ENCODE measurements at places on chromosomes 7 and 10. TPM values are rescaled to one million over a fixed set of nuclear protein-coding genes. Genes with fewer than 3 reads are reported as not detected.

The AEBP1 gene
- total RNA-seq: 165 TPM

The PLXDC2 gene
- 18.2 TPM for total RNA-seq

The TCAF2 gene
- total RNA-seq: 2.9 TPM

DNA sequence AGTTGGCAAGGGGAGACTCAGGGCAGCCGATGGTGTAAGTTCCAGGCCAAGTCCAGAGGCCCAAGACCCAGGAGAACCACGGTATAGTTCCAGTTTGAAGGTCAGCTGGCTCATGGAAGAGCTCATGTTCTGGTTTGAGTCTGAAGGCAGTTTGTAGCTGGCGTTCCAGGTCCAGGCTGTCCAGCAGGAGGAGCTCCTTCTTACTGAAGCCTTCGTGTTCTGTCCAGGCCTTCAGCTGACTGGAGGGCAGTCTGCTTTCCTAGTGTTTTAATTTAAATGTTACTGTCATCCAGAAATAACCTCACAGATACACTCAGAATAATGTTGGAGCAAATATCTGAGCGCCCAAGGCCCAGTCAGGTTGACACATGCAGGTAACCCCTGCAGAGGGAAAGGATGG lies 4.2 kb downstream of the SUN1 start:
- DNase-seq: peak; percentile 76

GRCh38 chr10:97903128-97904017 lies 53.7 kb downstream of the GOLGA7B start:
- DNase-seq: no peak

Measured in sigmoid colon (tissue), 7 donors.